ENCODE measurements at places on chromosomes 3 and 15. TPM values are rescaled to one million over a fixed set of nuclear protein-coding genes. Genes with fewer than 3 reads are reported as not detected.

DNA sequence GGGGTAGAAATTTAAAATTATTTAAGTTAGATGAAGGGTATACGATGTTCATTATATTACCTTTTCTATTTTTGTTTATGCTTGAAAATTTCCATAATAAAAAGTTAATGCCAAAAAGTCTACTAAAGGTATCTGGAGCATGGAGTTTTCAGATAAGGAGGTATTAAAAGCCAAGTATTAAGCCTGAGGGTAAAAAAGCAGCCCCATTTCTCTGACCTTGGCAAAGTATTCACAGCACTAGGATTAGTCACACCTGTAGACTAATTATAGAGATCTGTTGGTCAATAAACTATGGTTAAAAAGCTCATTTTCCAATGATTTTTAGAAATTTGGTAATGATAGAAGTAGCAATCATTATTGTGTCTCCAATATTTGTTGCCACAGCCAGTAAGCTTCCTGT lies 23.1 kb downstream of the XRN1 start:
- DNase-seq: no peak
- H3K4me1 ChIP-seq: no peaks in the 10 kb centered on the region
- H3K27me3 ChIP-seq: no peaks in the 10 kb centered on the region
- peaks cover 70% of the 10 kb centered on the region for H3K36me3 ChIP-seq

DNA sequence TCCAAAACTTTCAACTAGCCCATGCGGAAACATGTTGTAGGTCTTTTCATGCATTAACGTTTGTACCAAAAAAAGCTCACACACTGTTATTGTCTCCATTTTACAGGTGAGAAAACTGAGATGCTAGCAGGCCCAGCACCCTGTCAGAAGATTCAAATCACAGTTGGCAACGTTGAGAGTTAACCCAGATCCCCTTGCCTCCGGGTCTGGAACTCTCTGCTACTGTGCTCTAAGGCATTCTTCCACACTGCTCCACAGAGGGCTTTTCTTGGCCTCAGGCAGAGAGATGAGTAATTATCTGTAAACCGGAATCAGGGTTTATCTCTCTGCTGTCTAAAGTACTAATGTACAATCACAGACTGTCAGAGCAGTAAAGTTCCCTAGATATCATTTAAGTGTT lies 186.0 kb upstream of the LPP start:
- H3K27ac ChIP-seq: no peak overlapping the region
- H3K27me3 ChIP-seq: no peaks in the 10 kb centered on the region
- H3K36me3 ChIP-seq: no peaks in the 10 kb centered on the region
- H3K4me3 ChIP-seq: no peak overlapping the region

DIS3L gene
- 35.6 TPM for total RNA-seq

SLC28A2 gene
- total RNA-seq: not detected

GRCh38 chr3:113914646-113915045 lies 33.2 kb upstream of the ZDHHC23 start:
- DNase-seq: no peak
- H3K36me3 ChIP-seq: no peaks in the 10 kb centered on the region
- no peaks in the 10 kb centered on the region for H3K27me3 ChIP-seq
- no peaks in the 10 kb centered on the region for H3K4me1 ChIP-seq
- no peak overlapping the region for H3K4me3 ChIP-seq
- no peak overlapping the region for H3K27ac ChIP-seq

DNA sequence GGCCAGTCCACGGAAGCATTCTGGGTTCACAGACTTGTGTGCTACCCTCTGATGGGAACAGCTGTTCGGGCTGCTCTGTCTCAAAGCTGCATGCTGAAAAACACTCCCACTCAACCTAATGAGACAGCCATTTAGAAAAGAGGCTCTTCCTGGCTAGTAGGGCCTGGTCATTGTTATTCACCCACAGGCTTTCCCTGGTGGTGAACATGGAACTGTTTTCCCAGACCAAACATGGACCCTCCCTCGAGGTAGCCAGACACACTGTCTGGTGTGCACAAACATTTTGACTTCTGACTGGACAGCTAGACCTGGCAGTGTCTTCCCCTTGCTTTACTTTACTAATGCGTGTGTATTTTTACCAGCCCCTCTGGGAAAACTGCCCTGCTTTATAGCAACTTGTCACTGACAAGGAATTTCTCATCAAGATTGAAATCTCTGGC lies 39.0 kb downstream of the MECOM start:
- H3K27me3 ChIP-seq: no peaks in the 10 kb centered on the region
- no peak overlapping the region for H3K27ac ChIP-seq
- H3K36me3 ChIP-seq: no peaks in the 10 kb centered on the region
- H3K4me1 ChIP-seq: no peaks in the 10 kb centered on the region

Measured in MCF 10A (cell line).